Gastrocnemius medialis (tissue), 4 donors: ENCODE measurements at places on chromosomes 2 and 18. TPM values are rescaled to one million over a fixed set of nuclear protein-coding genes. Genes with fewer than 3 reads are reported as not detected.
A peak's percentile ranks its signal among the peaks of the same experiment; 100 is the strongest.

DNA sequence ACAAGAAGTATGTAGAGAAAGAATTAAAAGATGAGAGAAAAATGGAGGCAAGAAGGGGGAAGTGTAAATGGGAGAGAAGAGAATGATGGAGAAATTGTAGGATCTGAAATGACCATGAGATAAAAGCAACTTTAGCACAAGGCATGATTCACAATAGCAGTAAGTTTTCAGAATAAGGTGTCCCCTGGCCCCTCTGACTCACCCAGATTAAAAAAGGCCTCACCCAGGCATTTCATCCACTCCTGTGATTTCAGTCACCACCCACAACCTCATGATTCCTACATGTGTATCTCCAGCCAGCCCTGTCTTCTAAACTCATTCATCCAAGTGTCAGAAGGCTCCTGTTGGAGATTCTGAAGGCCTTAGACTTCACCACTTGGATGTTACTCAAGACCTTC is 56.6 kb downstream of the SP100 start:
- DNase-seq, result no peak

- DNase-seq, result no peak
Observed at GRCh38 chr2:144194326-144195071, 325.4 kb downstream of the ZEB2 start.

DNA sequence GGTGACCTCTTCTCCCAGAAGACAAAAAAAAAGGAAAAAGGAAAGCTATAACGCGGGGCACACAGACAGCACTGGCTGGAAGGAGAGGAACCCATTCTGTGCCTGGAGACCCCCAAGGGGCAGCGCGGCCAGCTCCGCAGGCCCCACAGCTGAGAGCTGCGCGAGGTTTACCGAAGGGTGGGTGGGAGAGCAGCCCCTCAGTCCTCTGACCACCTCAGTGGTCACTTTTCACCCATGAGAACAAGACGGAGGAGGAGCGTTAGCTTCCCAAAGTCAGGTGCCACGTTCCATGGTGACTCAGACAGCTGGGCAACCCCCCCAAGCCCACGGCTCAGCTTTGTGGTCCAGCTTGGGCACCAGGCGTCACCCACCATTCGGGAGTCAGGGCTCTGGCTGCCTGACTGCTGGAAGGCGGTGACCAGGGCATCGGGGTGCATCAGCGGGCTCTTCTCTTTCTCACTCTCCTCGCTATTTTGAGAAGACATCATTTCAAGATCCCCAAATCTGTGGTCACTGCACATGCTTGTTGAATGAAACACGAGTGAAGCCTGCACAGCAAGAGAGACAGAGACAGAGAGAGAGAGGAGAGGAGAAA is 35.2 kb downstream of the RPL31 start:
- no peak for DNase-seq

ERBB4 gene
- total RNA-seq, result 1.6 TPM

MATN3 gene
- total RNA-seq, result 0.26 TPM

ZBTB14 gene
- 5.9 TPM for total RNA-seq

DNA sequence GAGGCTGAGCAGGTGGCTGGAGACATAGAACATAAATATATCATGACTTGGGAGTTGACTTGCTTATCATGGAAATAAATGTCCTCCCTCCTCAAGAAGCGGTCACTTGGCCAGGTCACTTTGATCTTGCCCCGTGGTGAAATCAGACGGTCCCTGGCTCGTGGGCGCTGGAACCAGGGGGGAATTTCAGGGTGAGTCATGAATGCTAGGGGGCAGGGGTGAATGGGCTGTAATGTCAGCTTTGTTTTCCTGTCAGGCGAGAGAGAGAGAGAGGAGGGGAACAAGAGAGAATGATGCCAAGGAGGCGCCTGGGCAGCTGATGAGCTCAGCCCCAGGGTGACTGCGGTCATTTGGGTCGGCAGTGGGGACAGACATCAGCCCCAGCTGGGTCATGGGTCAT is 47.7 kb downstream of the RRM2 start:
- DNase-seq, result no peak

LYPD1 gene
- total RNA-seq, result not detected

DNA sequence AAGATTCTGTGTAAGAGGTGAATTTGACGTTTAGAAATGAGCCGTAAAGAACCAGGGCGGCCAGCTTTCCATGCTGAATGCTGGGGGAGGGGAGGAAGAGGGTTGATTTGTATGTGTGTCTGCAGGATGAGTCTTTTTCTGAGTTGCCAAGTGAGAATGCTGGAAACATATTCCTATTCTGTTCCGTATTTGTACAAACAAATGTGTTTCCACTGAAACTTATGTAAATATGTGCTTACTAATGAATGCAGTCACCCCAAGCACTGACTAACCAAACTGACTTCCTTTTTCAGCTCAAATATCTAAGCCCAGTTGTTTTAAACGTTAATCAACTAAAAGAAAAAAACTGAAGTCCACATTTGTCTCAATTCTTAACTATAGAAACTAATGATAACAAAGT is 74.9 kb upstream of the APCDD1 start:
- no peak for DNase-seq

DNA sequence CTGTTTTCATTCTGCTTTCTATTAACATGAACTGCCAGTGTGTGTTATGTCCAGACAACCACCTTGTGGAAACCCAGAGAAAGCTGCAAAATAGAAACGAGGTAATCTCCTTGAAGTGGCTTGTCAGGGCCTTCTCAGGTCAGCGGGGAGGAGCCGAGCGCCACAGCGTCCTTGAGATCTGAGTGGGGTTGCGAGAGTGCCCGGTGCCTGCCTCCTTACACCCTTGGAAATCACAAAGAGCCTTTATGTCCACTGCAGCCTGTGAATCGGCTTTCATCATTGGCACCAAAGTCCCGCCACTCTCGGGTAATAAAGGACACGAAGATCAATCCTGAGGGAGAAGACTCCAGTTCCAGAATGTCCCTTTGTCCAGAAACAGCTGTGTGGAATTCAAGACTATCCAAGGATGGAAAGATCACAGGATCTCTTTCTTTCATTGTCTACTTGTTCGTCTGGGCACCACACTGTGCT is 135.2 kb downstream of the HRH4 start:
- no peak for DNase-seq

DNA sequence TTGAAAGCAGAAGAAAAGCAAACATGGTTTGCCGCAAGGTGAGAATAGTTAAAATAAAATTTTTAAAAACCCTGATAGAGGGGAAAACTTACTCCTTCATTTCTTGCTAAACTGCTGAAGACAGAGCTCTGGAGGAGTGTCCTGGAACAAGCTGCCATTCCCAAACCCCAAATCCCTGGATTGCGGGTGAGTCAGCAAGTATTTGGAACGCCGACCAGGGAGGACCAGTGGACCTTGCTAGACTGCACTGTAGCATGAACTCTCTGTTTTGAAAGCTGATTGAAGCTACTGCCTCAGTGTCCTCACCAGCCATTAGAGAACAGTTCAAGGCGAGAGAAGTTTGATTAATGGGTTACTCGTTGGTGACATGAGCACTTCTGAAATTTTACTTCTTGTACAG is 99.4 kb upstream of the RASGRP3 start:
- peak; percentile 51 for DNase-seq

GRCh38 chr2:3298191-3298590 is 79.4 kb downstream of the EIPR1 start:
- no peak for DNase-seq

SCN7A gene
- 2.5 TPM for total RNA-seq

GRCh38 chr18:51621113-51621863 is 423.8 kb upstream of the MEX3C start:
- DNase-seq, result no peak

DNA sequence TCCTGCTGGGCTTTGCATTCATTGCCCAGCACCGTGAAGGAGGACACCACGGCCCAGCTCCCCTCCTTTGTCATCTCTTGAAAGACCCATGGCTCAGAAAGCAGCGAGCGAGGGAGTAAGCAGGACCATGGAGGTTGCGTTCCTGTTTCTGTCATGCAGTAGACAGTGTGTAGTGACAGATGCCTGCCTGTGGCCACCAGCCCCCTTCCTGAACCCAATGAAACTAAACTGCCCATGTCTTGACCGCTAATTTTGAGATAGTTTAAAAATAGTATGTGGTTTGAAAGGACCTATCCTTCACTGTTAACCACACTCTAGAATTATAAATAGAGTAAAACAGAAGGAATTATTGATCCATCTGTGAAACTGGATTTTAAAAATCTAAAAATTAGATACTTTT is 88.2 kb downstream of the ASAP2 start:
- no peak for DNase-seq

- no peak for DNase-seq
Observed at GRCh38 chr18:3984163-3984757, 470.8 kb downstream of the DLGAP1 start.

DNA sequence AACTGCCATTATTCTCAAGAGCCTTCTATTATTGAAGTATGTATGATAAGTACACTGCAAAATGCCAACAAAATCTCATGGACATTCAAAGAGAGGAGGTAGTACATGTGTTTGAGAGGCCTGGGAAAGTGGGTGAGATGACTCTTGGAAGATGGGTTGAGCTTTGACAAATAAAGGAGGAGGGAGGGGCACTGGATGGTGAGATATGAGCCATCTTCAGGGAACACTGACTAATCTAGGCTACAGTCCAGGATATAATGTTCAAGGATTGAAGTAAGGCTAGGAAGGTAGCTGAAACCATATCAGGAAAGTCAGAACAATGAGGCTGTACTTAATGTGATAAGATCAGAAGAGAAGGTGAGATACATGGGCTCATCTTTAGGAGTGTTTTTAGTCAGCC is 559.7 kb downstream of the ZEB2 start:
- DNase-seq, result no peak

DNA sequence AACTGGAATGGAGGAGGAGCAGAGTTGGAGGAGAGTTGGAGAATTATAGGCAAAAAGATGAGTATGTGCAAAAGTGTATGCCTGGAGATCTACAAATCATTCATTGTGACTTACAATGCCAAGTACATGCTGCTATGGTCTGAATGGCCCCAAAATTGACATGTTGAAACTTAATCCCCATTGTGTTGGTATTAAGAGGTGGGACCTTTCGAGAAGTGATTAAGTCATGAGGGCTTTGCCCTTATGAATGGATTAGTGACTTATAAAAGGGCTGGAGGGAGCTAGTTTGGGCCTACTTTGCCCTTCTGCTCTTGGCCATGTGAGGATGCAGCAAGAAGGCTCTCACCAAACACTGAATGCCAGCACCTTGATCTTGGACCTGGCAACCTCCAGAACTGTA is 6.3 kb upstream of the RBMS1 start:
- DNase-seq, result no peak

MRO gene
- total RNA-seq, result 0.49 TPM

UGT1A8 gene
- total RNA-seq, result not detected

CXCR1 gene
- total RNA-seq, result 0.41 TPM

GRCh38 chr18:72375618-72376017 is 168.5 kb downstream of the CBLN2 start:
- DNase-seq, result no peak

GRCh38 chr2:214652473-214652872 is 157.0 kb downstream of the BARD1 start:
- no peak for DNase-seq

RHOB gene
- 944 TPM for total RNA-seq

ZSWIM2 gene
- total RNA-seq, result not detected

DNA sequence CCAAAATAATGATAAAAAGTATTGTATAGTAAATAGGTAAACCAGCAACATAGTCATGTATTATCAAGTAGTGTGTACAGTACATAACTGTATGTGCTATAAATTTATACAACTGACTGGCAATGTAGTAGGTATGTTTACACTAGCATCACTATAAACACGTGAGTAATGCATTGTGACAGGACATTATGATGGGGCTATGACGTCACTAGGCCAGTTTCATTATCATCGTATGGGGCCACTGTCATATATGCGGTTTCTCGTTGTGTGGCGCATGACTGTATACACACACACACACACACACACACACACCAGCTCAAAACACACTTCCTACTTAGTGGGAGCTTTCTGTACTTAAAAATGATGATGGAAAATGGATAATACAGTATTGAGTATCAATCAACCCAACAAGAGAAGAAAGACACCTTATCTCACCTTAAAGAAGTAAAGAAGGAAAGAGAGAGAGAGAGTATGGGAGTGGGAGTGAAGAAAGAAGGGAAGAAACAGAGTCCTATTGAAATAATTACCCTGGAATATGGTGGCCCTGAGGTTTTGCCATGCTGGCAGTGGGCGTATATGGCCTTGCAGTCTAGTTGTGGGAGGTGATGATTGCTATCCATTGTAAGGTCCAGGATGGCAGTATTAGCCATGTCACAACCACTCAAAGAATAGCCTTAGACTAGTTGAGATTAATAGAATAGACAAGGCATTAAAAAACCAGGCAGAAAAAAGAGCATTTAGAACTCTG is 186.4 kb upstream of the ZNF521 start:
- no peak for DNase-seq

DNA sequence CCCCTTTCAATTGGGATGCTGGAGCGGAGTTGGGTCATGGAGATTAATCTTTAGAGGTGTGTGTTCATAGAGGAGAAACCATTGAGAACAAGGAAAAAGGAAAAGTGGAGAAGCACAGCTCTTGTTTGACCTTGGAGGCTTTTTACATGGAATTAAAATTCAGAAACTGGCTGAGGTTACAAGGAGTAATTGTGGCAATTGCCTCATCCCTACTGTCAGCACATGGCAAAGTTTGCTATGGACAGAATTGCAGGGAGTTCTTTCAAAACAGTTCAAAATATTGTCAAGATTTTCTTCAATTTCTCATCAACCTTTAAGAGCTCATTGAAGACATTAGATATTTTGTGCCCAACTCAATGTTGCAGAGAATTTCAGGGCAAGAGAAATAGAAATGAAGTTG is 232.7 kb downstream of the SLC8A1 start:
- DNase-seq, result no peak

DNA sequence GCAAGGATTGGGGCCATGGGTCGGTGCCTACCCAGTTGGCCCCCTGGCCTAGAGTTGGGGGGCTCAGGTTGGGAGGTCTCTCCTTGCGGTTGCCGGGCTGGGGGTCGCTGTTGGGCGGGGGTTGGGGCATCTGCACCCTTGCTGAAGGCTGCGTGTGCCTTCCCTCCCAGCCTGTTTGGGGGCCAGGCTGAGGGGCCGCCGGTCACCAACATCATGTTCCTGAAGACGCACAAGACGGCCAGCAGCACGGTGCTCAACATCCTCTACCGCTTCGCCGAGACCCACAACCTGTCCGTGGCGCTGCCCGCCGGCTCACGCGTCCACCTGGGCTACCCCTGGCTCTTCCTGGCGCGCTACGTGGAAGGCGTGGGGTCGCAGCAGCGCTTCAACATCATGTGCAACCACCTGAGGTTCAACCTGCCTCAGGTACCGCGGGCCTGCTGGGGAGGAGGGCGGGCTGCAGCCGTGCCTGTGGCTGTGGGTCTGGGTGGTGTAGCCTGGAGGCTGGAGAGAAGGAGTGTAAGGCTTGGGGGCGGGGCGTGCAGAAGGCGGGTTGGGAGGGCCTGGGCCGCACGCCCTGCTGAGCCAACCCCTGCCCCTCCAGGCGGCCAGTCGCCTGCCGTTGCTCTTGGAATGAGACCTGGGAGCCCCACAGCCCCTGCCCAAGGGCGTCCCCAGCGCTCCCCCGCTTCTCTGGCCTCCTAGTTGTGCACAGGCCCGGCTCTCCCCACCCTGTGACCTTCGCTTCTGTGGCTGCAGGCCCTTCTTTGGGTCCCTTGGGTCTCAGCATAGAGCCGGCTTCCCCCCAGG is 7.2 kb upstream of the NEU4 start:
- DNase-seq, result peak; percentile 12

SPP2 gene
- total RNA-seq, result not detected

NYAP2 gene
- total RNA-seq, result 1.4 TPM

ACADL gene
- total RNA-seq, result 8.2 TPM

GRCh38 chr2:169452080-169452479 is 27.2 kb upstream of the BBS5 start:
- DNase-seq, result no peak

GRCh38 chr18:8607776-8608742 is 1.2 kb upstream of the RAB12 start:
- peak; percentile 83 for DNase-seq

GRCh38 chr18:32284284-32284683 is 94.4 kb downstream of the MEP1B start:
- no peak for DNase-seq
